ENCODE measurements at places on chromosomes 7 and 10.
A peak's percentile ranks its signal among the peaks of the same experiment; 100 is the strongest.

- DNase-seq, result peak; percentile 95
Observed at GRCh38 chr10:43120929-43121314, 17.3 kb upstream of the CSGALNACT2 start.

GRCh38 chr7:155222061-155222460, 75.6 kb upstream of the INSIG1 start:
- DNase-seq, result no peak

DNA sequence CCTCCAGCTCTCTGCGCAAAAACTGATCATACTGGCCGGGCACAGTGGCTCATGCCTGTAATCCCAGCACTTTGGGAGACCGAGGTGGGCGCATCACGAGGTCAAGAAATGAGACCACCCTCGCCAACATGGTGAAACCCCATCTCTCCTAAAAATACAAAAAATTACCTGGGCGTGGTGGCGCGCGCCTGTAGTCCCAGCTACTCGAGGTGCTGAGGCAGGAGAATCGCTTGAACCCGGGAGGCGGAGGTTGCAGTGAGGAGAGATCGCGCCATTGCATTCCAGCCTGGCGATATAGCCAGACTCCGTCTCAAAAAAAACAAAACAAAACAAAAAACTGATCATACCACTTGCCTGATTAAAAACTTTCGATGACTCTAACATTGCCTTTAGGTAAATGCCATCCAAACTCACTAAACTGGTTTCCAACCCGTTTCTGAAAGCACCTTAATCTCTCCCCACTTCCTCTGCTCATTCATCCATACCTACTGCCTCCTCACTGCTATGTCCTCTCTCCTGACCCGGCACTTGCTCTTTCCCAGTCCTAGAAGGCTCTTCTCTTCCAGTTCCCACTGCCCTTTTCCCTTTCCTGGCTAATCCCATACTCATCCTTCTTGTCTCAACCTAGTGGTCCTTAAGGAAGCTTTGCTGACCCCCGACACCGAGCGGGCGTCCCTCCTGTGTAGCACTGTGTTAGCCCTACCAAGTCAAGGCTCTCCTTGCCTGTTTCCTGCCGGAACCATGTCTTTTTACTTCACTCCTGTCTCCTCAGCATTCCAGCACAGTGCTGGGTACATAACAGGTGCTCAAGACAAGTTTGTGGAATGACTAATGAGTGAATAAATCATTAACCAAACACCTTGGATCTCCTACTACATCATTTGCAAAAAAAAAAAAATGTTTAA, 686 bp upstream of the MIOS start:
- DNase-seq, result no peak

DNA sequence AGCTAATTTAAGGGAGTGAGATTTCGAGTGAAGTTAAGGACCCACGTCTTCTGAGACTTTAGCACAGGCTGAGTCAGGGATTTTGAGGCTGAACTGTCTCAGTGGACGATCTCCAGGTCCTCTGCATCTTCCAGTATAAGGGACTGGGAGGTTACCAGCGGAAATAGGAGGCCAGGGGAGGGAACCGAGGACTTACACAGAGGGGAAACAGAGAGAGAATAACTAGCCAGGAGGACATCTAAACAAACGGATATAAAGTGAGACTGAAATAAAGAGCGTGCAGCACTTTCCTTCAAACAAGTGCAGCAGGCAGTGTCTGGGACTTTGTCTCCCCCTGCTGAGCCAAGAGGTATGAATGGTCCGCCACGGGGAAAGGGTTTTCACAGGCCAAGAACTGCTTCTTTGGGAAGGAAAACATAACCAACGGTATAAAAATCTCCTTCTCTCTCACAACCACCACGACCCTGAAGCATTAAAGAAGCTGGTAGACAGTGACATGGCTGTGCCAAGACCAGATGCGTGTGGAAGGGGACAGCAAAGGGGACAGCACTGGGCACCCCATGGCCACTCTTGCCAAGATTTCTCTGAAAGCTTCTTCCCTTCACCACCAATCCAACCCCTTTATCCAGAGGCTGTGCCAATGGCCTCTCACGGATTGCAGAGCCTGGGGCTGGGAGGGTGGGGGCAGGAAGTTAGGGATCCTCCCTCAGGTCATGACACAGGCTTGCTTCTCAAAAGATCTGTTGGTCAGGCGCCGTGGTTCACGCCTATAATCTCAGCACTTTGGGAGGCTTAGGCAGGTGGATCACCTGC, 72.0 kb downstream of the SLC37A3 start:
- DNase-seq, result peak; percentile 67

GRCh38 chr10:99860466-99860865, 78.0 kb downstream of the ABCC2 start:
- DNase-seq, result no peak

- DNase-seq, result no peak
Observed at GRCh38 chr7:80467069-80467468, 44.8 kb downstream of the GNAT3 start.

- DNase-seq, result no peak
Observed at GRCh38 chr7:51219261-51219988, 97.2 kb downstream of the COBL start.

GRCh38 chr7:41816111-41816510, 113.2 kb upstream of the INHBA start:
- DNase-seq, result no peak

Data from T-helper 2 cell (primary cell).